ENCODE measurements at places on chromosomes 2 and 18. TPM values are rescaled to one million over a fixed set of nuclear protein-coding genes. Genes with fewer than 3 reads are reported as not detected.

DNA sequence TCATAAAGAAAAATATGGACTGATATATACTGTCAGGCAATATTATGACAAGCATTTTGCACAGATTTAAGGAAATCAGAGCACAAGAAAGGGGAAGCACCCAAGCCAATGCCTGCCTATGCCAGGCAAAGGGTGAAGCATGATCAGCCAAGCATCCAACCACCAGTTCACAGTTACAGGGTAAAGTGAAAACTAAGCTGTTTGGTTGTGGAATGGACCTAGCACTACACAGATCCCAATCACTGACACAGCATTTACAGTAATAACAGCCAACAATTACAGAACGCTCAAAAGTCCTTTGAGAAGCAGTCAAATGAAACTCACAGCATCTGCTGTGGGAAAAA, 90.3 kb downstream of the SP3 start:
- no peak for DNase-seq

KCTD1 gene
- 20.7 TPM for total RNA-seq

TUBA3D gene
- total RNA-seq: not detected

- DNase-seq: no peak
These were observed 60.8 kb upstream of the PGAP1 start for GRCh38 chr2:196987298-196987648.

Measured in PC-9 (cell line).